ENCODE measurements at places on chromosomes 2 and 18. TPM values are rescaled to one million over a fixed set of nuclear protein-coding genes. Genes with fewer than 3 reads are reported as not detected.

FER1L5 gene
- total RNA-seq: not detected

NCL gene
- total RNA-seq: 1,690 TPM

VAMP5 gene
- 25.7 TPM for total RNA-seq

EMILIN1 gene
- 0.48 TPM for total RNA-seq

BOLL gene
- not detected for total RNA-seq

STAMBP gene
- 74.7 TPM for total RNA-seq

PRPF40A gene
- 146 TPM for total RNA-seq

ADD2 gene
- 2.8 TPM for total RNA-seq

SERPINB7 gene
- total RNA-seq: not detected

EFEMP1 gene
- not detected for total RNA-seq

COLEC12 gene
- not detected for total RNA-seq

DYSF gene
- total RNA-seq: 5.8 TPM

TUBA4A gene
- 221 TPM for total RNA-seq

DLGAP1 gene
- not detected for total RNA-seq

LIMS3 gene
- total RNA-seq: 0.78 TPM

GCC2 gene
- 33.5 TPM for total RNA-seq

ACMSD gene
- total RNA-seq: not detected

TCF7L1 gene
- not detected for total RNA-seq

FLACC1 gene
- total RNA-seq: 0.97 TPM

ZNF521 gene
- total RNA-seq: not detected

KCNJ3 gene
- not detected for total RNA-seq

RSAD2 gene
- 0.17 TPM for total RNA-seq

PXDN gene
- 1.4 TPM for total RNA-seq

UPP2 gene
- total RNA-seq: not detected

SGPP2 gene
- 5.7 TPM for total RNA-seq

PARD6G gene
- 0.72 TPM for total RNA-seq

FBXO48 gene
- 1.5 TPM for total RNA-seq

MBD2 gene
- 192 TPM for total RNA-seq

DSC1 gene
- total RNA-seq: 0.04 TPM

DTNA gene
- total RNA-seq: not detected

NOSTRIN gene
- not detected for total RNA-seq

NT5DC4 gene
- not detected for total RNA-seq

SERPINB13 gene
- not detected for total RNA-seq

LYPD6B gene
- not detected for total RNA-seq

RNF144A gene
- total RNA-seq: 12.5 TPM

LYPD6 gene
- total RNA-seq: not detected

MBD5 gene
- total RNA-seq: 13.6 TPM

SKOR2 gene
- not detected for total RNA-seq

TCF4 gene
- total RNA-seq: 0.84 TPM

RESP18 gene
- total RNA-seq: not detected

ACTG2 gene
- not detected for total RNA-seq
